ENCODE measurements at places on chromosomes 1 and 21.

DNA sequence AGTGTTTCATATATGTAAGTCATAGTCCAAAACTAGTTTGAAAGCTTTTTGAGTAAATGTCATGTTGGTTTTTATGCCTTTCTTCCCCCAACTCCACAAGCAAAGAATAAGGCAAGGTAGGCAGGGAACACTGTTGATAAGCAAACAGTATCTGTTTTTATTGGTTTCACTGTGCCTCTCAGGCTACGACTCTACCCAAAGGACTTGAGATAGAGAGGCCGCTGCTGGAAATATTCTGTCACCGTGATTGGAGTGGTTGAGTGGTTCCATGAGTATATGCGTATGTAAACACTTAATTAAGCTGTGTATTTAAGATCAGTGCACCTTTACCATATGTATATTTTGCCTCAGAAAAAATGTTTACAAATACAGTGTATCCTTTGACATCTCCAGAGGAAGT lies 138.1 kb upstream of the KIF26B start:
- DNase-seq: no peak

- DNase-seq: no peak
Measured at GRCh38 chr1:15449567-15449966, 7.0 kb upstream of the CELA2A start.

DNA sequence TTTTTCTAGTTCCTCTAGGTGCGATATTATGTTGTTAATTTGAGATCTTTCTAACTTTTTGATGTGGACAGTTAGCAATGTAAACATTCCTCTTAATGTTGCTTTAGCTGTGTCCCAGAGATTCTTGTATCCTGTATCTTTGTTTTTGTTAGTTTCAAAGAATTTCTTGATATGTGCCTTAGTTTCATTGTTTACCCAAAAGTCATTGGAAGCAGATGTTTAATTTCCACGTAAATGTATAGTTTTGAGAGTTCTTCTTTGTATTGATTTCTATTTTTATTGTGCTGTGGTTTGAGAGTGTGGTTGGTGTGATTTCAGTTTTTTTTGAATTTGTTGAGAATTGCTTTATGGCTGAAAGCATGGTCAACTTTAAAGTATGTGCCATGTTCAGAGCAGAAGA lies 319.4 kb downstream of the PTBP2 start:
- no peak for DNase-seq

GRCh38 chr1:98468111-98468717 lies 193.3 kb upstream of the SNX7 start:
- DNase-seq: peak; percentile 34
